ENCODE measurements at places on chromosomes 12 and 14.
A peak's percentile ranks its signal among the peaks of the same experiment; 100 is the strongest.

- no peak for DNase-seq
These were observed 42.3 kb downstream of the MIA2 start for GRCh38 chr14:39276005-39276404.

DNA sequence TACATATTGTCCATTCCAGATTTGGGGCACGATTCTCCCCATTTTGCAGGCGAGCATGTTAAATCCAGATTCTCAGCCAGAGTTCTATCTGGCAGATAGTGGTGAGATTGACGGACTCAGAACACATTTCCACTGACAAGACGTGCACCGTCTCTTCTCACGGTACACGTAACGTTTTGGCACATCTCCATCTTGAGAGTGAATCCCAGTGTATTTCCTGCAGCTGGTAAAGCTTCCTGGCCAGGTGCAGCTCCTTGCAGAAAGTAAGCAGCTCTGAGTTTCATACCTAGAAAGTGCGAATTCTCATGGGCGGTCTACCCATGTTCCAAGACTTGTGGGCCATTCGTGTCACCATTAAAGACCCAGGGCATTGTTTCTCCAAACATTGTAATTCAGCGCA, 102.6 kb downstream of the TSPAN9 start:
- no peak for DNase-seq

DNA sequence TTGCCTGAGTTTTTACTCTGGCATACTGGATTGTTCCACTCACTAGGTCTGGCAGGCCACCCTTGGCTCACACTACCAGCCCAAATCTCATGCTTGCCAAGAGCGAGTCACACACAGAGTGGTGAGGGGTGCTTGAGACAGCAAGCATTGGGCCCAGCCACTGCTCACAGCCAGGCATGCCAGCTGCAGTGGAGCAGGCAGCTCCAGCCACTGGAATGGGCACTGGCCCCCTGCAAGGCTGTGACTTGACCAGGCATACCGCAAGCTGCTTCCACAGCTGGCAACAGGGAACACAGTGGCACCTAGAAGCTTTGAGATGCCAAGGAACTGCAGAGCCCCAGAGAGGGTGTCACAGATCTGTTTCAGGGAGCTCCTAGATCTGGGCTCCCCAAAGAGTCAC, 488.5 kb downstream of the LRFN5 start:
- DNase-seq, result no peak

DNA sequence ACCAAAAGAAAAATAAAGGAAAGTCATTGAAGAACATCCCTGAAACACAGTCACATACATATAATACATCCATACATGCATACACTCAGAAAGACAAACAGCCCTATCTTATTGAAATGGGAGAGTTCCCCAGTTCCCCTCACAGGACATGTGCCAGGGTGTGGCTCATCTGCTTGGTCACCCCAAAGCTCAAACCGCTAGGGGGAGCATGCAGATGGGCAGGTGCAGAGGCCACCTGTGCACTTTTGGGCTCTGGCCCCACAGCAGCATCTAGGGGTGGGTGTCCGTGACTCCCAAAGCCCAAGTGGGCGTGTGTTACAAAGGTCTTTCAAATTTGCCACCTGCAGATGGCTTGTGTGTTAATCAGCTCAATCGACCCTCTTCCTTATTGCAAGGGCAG, 75.2 kb downstream of the CMAS start:
- DNase-seq, result no peak

- no peak for DNase-seq
These were observed 1217.9 kb downstream of the VRK1 start for GRCh38 chr14:98014851-98015615.

DNA sequence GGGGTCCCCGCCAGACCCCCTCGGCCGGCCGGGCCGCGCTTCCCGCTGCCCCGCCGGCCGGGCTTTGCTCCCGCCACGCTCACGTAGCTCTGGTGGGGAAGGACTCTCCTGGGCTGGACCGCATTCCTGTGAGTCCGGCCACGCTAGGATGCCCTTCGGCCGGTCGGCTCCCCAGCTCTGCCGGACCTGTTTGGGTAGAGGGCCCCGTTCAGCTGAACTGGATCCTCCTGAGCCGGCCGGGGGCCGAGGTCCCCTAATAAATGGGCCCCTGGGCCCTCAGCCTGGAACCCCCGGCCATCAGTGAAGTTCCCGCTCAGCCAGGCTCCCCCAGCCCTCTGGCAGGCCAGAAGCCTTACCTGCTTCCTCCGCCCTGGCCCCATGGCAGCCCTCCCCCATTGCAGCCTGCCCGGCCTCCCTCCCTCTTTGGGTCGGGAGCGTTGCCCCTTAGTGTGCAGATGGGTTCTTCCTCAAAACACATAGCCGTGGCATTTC, 593 bp downstream of the UNC119B start:
- no peak for DNase-seq

DNA sequence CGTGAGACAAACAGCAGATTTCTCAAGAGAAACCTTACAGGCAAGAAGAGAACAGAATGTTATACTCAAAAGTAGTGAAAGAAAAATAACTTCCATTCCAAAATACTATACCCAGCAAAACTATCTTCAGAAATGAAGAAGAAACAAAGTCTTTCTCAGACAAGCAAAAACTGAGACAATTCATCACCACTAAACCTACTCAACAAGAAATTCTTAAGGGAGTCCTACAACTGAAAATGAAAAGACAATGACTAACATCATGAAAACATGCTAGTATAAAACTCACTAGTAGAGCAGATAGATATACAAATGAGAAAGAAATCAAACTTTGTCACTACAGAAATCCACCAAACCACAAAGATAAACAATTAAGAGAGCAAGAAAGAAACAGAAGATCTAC, 106.5 kb downstream of the CEP83 start:
- no peak for DNase-seq

GRCh38 chr12:93784339-93785086, 107.3 kb downstream of the CRADD start:
- DNase-seq, result peak; percentile 46

GRCh38 chr12:92136965-92137721, 8.5 kb downstream of the BTG1 start:
- DNase-seq, result no peak

DNA sequence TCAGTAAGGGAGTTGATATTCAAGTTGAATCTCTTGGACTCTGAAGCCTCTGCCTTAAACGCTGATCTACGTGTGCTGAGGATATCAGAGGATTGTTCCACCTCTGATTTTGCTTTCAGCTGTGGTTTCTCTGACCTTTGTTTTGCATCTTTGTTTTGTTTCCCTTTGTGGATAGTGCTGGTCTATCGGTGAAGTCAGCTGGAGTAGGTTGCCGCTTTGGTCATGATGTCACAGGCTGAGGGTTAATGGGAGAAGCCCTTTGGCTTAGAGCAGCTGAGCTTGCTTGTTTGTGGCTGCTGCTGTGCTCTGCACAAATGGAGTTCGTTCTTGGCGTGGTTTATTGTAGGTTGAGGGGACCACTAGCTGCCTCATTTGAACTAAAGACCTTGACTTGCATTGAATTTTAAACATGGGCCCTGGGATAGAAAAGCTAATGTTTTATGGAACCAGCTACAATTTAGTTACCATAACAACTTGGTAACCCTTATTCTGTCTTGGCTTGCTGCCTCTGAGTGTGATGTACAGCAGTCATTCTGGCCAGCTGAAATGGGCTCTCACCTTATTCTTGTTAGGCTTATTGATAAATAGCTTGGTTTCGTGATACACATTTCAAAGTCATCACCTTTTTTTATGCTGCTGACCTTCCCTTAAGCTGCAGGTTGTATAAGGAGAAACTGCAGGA, 284.5 kb upstream of the E2F7 start:
- DNase-seq, result no peak

GRCh38 chr12:92226961-92227360, 81.3 kb upstream of the BTG1 start:
- DNase-seq, result no peak

- DNase-seq, result no peak
These were observed 4.1 kb upstream of the PRKAG1 start for GRCh38 chr12:49022558-49023178.

DNA sequence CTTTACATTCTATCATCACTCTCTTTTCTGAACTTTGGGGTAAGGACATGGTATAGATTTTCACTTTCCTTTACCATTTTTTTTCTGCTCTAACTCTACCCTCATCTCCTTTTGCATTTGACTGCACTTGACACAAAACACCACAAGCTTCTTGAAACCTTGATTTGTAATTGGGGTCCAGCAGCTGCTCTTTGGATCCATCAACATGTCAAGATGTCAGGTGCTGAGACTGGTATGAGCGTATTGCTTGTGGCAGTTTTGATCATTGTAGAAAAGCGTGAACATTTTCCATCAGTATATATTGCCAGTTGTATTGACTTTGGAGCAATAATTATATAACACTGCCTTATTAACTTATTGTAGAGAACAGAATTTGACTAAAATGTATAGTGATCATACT, 838.6 kb downstream of the TRHDE start:
- no peak for DNase-seq

DNA sequence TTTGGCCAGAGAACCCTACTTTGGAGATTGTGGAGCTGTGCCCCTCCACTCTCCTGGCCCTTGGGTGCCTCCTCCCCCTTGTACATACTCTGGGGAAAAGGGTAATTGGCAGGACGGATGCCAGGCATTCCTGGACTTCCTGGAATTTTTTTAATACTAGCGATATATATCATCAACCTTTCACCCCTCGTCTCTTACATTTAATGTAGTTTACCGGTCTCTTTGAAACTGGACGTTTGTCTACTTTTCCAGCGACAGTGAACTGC, 767 bp upstream of the CRY1 start:
- DNase-seq, result no peak

DNA sequence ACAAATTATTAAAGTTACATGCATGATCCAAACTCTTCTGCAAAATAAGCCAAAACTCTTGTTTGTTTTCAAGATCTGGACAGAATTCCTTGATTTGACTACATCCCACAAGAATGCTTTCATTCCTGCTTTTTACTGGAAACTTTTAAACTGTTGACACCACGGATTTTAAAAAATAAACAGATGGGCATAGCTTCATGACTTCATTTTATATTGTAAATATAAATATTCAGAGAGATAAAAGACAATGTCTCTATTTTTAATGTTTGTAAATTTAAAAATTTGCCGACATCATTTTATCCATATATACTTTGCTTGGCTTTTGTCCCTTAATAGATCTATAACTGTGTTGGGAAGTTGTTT, 134.3 kb upstream of the DCN start:
- no peak for DNase-seq

DNA sequence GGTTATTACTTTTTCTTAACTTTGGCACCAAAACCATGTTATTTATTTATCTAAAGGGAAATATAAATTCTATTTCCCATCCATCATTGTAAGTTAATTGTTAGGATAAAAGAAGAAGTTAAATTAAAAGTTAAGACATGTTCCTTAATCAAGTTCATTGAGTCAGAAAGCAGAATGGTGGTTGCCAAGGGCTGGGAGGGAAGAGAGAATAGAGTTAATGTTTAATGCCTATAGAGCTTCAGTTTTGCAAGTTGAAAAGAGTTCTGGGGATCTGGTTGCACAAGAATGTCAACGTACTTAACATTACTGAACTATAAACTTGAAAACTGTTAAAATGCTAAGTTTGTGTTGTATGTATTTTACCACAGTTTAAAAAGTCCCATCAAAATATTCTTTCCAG, 63.2 kb upstream of the NR2C1 start:
- DNase-seq, result no peak

DNA sequence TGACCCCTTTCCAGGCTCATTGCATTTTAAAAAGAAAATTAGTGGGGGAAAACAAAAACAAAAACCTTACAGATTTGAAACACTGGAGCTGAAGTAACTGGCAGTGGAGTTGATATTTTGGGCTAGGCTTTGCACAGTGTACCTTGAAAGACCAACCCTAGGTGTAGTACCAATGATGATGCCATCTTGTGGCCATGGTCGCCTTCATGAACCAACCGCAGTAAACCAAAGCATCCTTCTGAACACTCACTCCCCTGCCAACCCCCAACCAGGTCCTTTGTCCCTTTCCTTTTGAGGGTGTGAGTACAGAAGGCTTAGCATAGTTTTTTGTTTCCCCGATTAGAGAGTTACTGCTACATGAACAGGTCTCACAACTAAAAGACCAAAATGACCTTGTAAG, 5.9 kb downstream of the TOMM20L start:
- no peak for DNase-seq

DNA sequence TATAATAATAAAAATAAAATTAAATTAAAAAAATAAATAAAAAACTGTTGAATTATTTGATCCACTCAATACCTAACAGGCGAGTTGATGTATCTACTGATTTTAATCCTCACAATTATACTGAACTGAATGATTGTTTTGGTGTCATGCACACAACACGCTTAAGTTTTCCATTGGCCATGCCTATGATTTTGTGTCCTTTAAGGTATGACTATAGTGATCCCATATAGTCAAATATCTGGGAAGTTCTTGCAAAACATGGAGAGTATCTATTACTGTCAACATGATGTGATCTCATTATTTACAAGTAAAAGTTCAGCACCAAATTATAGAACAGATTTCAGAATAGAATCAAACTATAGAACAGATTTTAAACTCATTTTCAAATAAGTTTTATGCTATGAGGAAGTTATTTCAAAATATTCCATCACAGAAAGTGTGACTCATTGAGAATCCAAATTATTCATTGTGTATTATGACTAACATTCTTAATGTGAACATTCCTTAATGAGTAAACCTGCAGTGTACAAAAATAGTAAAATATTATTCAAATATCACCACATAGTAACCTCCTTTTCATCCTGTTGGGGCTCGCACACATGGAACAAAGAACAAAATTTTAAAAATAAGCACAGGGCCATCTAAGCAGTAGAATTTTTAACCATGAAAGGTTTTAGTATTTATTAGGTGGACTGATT, 190.4 kb downstream of the SLC25A21 start:
- no peak for DNase-seq

GRCh38 chr14:100041271-100041670, 24.0 kb upstream of the EVL start:
- DNase-seq, result no peak

DNA sequence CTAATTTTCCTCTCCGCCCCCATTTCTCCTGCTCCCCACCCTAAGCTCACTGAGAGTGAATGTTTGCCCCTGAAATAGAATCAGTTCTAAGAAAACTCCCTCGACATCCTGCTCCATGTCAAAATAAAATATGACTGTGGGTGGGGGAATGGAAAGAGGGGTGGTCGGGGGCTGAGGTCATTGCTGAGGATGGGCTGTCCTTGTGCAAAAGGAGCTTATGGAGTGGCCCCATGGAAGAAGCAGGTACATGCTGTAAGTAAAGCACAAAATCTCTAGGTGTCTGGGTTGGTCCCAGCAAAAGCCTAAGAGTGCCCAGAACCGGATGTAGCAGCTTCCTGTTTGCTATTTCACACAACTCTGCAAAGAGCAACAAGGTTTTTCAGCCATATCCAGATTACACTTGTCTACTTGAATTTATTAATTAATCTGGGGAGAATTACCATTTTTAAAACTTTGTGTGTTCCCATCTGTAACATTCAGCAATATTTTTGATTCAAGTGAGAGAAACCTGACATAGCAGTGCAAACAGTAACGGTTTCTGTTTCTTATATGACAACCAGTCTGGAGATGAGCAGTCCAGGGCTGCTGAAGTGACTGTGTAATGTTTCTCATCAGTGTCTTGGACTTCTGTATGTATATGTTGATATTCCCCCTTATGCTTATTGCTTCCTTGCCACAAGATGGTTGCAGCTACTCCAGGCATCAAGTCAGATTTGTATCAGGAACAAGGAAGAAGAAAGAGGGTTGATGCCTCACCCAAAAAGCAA, 40.4 kb upstream of the GZMB start:
- peak; percentile 46 for DNase-seq
